SW480 (cell line): ENCODE measurements at places on chromosomes 3 and 15.

GRCh38 chr15:27990521-27991515 lies 108.3 kb downstream of the OCA2 start:
- DNase-seq = no peak

DNA sequence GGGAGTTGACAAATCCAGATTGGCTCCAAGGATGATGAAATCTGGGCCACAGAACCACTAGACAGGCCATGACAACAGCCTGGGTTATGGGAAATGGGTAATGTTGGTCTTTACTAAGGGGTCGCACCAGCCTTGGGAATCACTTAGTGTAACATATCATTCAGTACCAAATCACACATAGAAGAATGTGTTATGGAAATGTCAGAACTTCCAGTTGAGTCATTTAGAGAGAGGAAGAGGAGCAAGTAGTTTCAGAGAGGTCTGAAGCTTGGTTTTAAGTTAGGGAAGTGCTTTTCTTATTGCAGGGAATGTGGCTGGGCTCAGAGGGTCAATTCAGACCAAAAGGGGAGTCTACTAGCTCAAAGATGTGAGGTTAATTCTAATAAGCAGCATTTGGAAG lies 241.6 kb upstream of the ZPLD1 start:
- DNase-seq = no peak

DNA sequence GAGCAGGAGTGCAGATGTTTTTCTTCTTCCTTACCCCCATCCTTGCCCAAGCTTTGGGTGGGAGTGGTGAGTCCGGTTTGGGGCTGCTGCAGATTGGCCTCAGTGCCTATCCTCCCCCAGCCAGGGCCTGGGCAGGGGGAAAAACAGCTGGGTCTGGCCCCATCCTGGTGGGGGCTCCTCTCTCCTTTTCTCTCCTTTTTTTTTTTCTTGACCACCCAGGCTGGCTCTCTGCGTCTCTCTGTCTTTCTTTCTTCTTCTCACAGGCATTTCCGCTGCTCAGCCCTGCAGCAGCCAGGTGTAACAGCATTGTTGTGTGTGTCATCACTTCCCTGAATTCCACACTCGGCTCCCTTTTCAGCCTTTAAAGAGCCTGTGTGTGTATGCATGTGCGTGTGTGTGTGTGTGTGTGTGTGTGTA lies 2.0 kb downstream of the FOXL2NB start:
- no peak for DNase-seq

- no peak for DNase-seq
Measured at GRCh38 chr3:73677336-73678024, 52.7 kb upstream of the PDZRN3 start.

DNA sequence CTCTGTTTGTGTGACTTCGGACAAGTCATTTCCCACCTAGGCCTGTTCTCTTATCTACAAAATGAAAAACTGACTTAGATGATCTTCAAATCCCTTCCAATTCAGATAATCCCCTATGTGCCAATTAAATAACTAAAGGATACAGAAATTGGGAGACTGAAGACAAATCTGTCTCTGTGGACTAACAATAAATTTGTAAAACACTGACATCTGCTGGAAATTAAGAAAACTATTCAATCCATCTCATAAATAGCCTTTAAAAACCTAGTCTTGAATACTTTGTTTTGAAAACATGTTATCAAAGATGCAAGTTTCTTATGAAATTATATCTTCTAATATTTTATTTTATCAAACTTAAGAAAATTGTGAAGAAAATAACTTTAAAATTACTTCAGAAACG lies 38.3 kb downstream of the MTHFS start:
- no peak for DNase-seq

DNA sequence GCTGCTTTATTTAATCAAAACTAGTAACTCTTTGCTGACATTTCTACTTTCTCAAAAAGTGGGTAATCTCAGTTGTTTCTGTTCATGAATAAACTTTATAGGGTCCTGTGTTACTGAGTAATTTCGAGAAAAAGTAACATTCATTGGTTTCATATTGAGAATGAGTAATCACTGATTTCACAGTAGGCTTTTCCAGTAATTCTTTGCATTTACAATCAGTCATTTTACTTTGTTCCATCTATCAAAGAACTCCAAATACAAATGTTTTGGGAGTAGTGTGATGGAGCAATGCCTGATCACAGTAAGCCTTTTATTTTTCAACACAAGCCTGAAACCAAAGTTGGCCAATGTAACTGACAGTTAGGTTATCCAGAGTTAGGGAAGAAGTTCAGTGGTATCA lies 353.6 kb downstream of the ULK4 start:
- DNase-seq = no peak

- no peak for DNase-seq
Measured at GRCh38 chr3:28068342-28068741, 173.1 kb upstream of the CMC1 start.

DNA sequence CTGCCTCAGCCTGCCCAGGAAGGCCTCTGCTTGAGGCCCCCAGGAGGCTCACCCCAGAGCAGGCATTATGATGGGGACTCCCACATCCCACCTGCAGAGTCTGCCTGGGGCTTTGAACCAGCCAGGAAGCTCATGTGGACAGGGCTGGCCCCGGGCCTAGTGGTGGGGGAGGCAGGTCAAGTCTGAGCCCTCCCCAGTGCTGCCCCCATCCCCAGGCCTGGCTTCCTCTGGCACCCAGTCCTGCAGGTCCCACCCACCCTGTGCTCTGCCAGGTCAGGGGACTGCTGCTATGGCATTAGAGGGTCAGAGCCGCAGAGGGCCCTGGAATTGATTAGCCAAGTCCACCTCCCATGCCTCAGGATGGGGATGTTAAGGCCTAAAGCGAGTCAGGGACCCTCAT lies 17.6 kb upstream of the VPS33B start:
- DNase-seq = no peak

- no peak for DNase-seq
Measured at GRCh38 chr3:194056731-194057415, 79.1 kb upstream of the HES1 start.

DNA sequence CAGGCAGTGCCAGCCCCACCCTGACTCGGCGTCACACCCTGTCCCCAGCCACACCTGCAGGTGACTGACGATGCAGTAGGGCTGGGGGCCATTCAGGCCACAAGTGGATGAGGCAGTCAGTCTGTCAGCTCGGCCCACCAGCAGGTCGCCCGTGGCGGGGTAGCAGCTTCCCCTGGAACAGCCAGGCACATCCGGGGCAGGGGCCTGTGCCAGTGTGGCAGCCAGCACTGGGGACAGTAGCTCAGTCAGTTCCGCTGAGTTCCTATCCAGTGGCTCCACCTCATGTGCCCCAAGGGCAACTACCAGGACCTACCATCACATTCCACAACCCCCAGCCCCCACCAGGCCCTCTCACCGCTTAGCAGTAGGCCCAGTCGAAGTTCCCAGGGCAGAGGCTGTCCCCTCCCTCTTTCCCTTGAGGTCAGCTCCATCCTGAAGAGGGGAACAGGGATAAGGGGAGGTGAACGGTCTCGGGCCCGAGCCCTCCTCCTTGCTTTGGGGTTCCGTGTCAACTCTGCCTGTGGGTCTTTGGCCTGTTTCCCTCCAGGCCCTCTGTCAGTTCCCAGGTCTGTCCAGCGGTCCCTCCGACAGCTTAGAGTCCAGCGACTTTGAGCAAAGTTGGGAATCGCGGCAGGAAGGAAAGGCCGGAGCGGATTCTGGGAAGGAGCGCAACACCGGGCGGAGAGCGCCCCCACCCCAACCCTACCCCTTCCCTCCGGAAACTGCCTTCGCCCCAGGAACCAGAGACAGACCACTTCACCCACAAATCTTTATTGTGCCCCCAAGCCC lies at the start of gene LAMB2:
TSS of gene LAMB2 (minus strand) at position 614 of the 789 bp plus-strand sequence. CDS start at position 431, 183 bp downstream.
- DNase-seq = peak; percentile 80

GRCh38 chr3:8988791-8989558 lies 25.7 kb upstream of the RAD18 start:
- no peak for DNase-seq

DNA sequence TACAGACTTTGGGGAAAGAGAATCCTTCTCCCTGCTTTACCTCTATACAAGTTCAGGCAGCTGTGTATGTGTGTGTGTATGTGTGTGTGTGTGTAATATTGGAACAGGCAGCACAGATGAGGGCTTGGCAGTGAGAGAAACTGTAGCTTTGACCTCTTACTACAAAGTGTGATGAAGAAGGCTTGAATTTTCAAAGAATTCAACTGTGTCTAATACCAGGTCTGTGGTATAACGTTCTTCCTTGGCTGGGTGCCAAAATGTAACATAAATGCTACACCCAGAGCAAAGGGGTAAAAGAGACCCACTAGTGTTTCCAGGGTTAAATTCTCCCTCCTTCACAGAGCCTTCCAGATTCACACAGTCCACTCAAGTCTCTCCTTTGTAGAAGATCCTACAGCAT lies 51.1 kb downstream of the CHST2 start:
- DNase-seq = no peak

- DNase-seq = no peak
Measured at GRCh38 chr15:85354461-85354860, 25.9 kb upstream of the AKAP13 start.

DNA sequence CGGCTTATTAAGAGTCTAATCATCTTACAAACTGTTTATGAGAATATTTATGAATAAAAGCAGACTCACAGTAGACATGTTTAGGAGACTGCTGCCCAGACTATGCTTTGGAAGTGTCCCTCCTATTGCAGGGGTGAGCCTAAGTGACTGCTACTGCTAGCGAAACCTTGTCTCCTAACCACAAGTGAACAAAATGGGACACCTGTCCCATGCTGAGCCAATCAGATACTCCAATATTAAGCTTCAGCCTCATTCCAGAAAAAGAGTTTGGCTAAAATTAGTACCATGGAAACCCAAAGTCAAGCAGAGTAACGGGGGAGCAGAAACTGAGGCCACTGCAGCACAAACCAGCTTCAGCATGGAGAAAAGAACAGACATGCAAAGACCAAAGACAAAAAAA lies 4.6 kb downstream of the DENND6A start:
- DNase-seq = no peak

- DNase-seq = no peak
Measured at GRCh38 chr15:74050556-74051234, 31.7 kb downstream of the GOLGA6A start.

- peak; percentile 36 for DNase-seq
Measured at GRCh38 chr3:69181592-69182211, 59.3 kb upstream of the LMOD3 start.

DNA sequence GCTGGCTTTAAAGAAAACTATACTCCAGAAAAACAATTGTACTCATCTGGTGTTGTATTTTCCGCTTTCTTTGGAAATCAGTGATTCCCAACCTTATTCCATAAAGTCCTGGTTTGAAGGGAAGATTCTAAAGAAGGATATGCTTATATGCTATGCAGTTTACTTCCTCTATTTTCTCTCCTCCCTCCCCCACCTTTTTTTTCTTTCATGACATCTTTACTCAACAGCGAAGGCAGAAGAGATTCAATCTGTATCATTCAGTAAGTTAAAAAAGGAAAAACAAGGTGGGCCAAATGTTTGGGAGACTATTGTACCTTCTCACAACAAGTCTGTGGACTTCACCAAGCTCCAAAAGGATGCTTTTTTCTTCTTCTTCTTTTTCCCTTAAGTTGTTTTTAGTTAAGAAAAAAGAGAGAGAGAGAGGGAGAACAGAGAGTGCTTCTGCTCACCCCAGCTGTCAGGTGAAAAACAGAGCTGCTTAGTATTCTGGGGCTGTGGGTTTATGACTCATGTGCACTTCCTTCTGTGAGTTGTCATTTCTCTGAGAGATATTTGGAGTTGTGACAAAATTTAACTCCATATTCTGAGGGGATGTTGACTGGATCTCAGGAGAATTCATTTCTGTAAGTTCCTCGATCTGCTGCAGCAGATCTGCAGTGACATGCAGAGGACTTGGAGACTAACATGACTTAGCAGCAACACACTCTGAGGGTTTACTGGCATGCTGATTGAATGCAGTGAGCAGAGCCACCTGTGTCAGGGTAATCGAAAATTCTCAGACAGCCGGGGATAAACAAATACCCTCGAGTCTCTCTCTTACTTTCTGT lies 70.7 kb downstream of the SSR3 start:
- peak; percentile 62 for DNase-seq

- DNase-seq = no peak
Measured at GRCh38 chr3:108420926-108421325, 89.5 kb downstream of the MYH15 start.

GRCh38 chr3:22175947-22176346 lies 424.9 kb upstream of the ZNF385D start:
- DNase-seq = no peak

GRCh38 chr3:58535531-58536500 lies 1.2 kb downstream of the ACOX2 start:
- peak; percentile 88 for DNase-seq
